ENCODE measurements at places on chromosomes 16 and 17. TPM values are rescaled to one million over a fixed set of nuclear protein-coding genes. Genes with fewer than 3 reads are reported as not detected.

ACAP1 gene
- 364 TPM for polyA plus RNA-seq

DNA sequence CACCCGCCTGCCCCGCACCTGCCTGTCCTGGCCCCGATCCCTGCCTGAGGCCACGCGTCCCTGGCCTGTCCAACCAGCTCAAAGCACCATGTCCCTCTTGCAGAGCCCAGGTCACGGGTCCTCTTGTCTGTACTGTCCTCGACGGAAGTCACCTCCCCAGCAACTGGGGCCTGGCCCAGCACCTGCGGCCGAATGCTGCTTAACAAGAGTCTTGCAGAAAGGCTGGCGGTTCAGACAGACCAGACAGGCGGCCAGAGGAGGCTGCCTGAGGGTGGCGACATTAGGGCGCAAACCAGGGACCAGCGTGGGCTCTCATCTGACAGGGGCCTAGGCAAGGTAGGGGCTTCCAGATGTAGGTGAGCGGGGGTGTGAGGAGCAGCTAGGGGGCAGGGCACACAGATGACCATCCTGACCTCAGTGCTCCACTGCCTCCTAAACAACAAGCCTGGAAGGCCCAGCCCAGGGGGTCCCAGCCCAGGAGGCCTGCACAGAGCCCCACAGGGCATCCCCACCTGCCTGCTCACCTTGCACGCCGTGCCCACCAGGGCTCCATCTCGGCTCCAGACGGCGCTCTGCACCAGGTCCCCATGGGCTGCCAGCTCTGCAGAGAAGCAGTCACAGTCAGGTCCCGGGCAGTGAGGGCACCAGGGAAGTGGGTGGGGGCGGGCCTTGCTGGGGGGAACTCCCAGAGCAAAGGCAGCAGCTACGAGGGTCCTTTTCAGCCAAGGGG, 11.3 kb downstream of the CORO7 start:
- DNase-seq = no peak

DNA sequence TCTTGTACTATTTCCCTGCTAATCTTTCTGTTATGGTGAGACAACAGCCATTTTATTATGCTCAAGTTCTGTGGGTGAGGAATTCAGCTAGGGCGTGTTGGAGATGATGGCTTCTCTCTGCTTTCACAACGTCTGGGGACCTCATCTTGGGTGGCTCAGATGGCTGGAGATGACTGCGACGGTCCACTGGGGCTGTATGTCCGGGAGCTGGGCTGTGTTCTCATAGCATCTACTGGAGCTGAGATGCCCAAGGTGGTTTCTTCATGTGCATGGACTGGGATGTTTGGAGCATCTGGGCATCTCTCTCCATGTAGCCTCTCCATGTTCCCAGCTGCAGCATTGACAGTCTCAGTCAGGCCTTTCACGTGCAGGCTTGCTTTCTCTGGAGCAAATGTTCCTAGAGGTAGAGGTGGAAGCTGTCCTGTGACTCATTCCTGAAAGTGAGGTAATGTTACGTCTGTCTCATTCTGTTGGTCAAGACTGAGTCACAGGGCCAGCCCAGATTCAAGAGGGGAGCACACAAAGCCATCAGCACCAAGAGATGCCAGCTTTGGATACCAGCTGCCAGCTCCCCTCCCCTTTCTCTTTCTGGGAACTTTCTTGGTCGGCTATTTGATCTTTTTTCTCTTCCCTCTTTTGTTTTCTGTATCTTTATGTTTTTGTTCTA, 96.2 kb downstream of the RAP1GAP2 start:
- DNase-seq = no peak

DNA sequence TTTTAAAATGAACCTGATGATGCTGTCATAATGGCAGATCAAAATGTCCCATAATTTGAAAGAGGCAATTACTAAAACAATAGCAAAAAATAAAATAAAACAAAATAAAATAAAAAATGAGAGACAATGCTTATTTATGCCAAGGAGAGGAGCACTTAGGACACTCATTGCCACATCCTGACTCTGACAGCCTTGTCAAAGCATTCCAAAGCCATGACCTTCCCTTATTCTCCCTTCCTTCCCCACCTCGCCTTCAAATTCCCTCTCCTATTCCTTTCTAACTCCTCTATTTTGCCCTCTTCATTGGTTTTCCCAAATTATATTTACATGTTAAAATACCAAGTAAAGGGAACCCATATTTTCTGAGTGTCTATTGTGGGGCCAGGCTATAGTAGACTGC, 220.0 kb downstream of the CDH13 start:
- DNase-seq = no peak

DNA sequence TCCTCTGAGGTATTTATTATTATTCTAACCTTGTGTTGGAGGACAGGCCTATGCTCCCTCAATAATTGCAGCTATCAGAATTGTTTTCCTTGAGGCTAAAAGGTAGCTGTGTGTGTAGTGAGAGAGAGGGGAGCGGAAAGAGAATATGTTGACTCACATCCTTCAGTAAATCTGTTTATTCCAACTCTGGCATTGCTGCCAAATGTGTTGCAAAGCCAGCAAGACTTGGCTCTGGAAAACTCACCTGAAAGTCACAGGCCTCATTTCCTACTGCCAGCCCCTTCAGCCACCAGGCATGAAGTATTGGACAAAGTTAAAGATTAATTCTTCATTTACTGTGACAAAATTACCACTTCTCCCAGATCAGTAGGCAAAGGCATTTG, 9.6 kb downstream of the CA10 start:
- DNase-seq = no peak

DNA sequence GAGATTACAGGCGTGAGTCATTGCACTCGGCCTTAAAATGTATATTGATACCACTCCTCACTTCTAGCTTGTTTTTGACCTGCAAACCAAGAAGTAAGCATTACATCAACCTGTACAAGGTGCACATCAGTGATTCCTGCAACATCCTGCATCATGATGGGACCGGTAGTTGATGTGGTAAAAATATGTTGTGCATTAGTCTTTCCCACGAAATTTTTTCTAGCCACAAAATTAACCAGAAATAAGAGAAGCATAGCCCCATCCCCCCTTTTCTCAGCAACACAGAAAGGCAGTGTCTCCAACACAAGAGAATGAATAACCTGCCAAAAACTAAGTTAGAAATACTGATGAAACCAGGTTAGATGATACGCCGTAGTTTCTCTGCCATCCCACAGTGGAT, 21.1 kb upstream of the NSMCE1 start:
- DNase-seq = no peak

GRAPL gene
- polyA plus RNA-seq = 7.4 TPM

TBC1D3H gene
- 11.9 TPM for polyA plus RNA-seq

TPSB2 gene
- 15.5 TPM for polyA plus RNA-seq

DNA sequence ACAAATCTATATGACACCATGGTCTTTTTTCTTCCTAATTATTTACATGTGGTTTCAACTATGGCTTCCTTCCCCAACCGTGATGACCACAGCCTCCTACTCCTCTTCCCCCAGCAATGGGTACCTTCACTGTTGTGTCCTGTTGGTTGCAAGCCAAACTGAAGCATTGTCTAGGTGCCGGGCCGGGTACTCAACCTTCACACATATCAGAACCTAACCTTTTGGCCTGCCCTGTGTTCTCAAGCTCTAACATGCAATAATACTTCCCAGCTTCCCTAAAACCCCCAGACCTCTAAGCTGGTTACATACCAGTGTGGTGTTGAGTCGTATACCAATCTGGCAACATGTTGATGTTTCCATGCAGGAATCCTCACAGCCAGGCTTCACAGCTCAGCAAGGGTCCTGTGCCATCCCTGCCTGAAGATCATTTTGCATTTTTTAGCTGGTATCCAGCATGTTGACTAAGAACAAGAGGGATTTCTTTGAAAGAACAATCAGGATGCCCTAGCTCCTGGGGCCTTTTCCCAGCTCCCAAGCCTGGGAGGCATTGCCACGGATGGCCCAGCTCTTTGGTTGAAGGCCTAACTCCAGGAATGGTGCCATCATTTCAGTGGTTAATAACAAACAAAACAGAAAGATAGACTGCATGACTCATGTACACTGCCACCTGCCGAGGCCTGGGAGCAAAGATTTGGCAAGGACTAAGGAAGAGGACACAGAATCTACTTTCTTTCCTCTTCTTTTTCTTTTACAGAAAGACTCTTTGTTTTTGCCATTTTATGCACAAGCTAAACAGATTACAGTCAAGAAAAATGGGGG, 373.7 kb upstream of the SALL1 start:
- DNase-seq = no peak

- DNase-seq = no peak
Observed at GRCh38 chr17:70323269-70323668, 153.9 kb downstream of the KCNJ2 start.

Measured in thymus (tissue), 14 donors.